Stimulated activated CD8-positive, alpha-beta memory T cell treated with anti-CD3 and anti-CD28 coated beads, Interleukin-7, amount 100 ng/mL, for 24 hours (primary cell): ENCODE measurements at places on chromosomes 2 and 18.

- DNase-seq = no peak
These were observed 94.5 kb downstream of the MTCL1 start for GRCh38 chr18:8799596-8800441.

DNA sequence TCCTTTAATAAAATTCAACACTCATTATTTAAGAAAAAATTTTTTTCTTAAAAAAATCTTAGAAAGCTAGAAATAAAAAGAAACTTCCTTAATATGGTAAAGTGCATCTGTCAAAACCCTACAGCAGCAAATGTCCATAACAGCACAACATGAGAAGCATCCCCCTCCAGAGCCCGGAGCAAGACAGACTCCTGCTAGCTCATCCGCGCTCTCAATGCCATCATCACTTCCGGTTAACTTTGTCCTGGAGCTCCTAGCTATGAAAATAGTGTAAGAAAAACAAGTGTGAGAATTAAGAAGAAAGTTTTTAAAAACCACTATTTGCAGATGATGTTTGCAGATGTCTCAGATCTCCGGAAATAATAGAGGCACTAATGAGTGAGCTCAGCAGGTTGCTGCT, 103.1 kb downstream of the TEX51 start:
- no peak for DNase-seq

- no peak for DNase-seq
These were observed 229.0 kb downstream of the MGAT5 start for GRCh38 chr2:134482766-134483340.

GRCh38 chr2:9658972-9659371, 28.2 kb upstream of the YWHAQ start:
- DNase-seq = no peak

- no peak for DNase-seq
These were observed 166.5 kb downstream of the CERS6 start for GRCh38 chr2:168622559-168622958.

DNA sequence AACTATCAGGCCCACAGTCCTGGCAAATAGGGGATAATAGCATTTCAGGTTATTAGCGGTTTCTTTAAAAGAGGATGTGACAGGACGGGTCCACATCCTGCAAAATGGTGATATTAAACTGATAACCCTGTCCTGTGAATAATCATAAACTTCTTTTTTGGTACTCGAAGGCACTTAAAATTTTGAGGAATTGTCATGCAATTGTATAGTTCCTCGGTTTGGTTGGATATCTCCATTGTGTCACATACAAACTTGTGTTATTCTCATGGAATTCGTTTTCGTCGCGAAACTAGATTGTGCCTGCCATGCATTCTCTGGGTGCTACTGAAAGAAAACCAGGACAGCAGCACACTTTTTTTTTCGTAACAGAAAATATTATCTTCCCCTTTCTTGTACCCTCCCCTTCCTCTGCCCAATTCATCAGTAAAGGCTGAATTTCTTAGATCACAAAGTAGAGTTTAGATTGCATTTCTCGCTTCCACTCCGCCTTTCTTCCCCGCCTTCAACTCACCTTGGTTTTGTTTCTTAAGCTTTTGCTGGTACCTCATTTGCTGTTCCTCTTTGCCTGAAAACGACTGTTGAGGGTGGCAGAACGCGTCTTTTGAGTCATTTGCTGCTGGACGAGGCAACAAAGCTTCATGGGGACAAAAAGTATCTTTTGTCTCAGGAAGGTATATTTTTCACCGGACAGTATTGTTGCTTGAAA, 1.3 kb downstream of the CERS6 start:
- no peak for DNase-seq

GRCh38 chr18:78378983-78379382, 600.6 kb upstream of the SALL3 start:
- DNase-seq = no peak

GRCh38 chr2:55043841-55044240, 6.4 kb downstream of the RTN4 start:
- DNase-seq = no peak

- DNase-seq = no peak
These were observed 52.2 kb upstream of the GALNT13 start for GRCh38 chr2:153819501-153819900.

- DNase-seq = no peak
These were observed 647.0 kb downstream of the TDRD15 start for GRCh38 chr2:21770787-21771186.

- DNase-seq = no peak
These were observed 125.6 kb downstream of the GRB14 start for GRCh38 chr2:164495491-164496223.

DNA sequence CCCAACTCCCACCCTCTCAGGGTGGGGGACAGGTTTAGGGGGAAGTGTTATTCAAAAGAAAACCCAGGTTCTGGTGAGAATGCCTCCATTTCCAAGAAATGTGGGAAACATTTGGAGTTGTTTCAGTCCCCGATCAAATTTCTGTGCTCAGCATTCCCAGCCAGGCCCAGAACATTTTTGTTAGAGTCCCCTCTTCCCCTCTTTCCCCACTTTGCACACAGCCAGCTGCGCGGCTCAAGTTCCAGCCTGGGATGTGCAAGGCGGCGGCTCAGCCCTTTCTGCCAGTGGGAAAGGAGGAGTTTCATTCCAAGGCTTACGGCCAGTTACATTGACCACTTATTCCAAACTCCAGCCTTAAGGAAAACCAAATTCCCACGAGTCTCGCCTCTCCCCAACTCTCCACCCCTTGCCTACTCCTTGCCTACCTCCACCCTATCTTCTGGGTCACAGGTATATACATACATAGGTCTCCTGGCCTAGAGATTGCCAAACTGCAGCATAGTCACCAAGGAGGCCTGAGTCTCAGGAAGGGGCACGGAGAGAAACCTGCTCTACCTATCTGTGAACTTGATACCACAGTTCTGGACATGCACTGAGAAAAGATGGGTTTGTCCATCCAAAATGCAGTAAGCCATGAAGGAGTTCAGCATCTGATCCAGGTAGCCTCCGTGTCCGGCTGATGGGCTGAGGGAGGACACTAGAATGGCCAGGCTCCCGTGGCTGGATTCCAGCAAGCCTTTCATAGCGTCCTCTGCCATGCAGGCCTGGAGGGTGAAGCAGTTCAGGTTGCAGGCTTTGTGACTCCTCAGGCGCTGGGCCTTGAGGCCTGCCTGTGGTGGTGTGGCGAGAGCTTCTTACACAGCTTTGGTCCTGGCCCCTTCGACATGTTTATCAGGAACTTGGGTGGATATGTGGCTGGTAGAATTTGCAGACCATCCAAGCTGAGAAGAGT, 154.5 kb downstream of the ZFP36L2 start:
- no peak for DNase-seq

GRCh38 chr2:187748958-187749357, 194.7 kb upstream of the TFPI start:
- DNase-seq = no peak

GRCh38 chr2:234267534-234267933, 217.0 kb downstream of the SPP2 start:
- DNase-seq = no peak

GRCh38 chr18:79879566-79879965, 71.9 kb downstream of the SLC66A2 start:
- no peak for DNase-seq

DNA sequence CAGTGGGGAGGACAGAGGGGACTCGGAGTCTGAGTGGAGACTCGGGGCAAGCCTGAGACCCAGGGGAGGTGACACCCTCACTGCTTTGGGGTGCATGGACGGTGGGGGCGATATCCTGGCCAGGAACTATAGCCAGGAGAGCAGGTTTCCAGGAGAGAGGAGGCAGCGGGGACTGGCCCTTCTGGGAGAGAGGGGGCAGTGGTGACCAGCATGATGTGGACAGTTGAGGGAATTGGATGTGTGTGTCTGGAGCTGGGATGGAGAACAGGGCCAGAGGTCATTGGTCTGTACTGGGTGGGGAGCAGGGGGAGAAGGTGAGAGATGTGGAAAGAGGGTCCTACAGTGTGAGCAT, 63.6 kb downstream of the ACKR3 start:
- DNase-seq = no peak

DNA sequence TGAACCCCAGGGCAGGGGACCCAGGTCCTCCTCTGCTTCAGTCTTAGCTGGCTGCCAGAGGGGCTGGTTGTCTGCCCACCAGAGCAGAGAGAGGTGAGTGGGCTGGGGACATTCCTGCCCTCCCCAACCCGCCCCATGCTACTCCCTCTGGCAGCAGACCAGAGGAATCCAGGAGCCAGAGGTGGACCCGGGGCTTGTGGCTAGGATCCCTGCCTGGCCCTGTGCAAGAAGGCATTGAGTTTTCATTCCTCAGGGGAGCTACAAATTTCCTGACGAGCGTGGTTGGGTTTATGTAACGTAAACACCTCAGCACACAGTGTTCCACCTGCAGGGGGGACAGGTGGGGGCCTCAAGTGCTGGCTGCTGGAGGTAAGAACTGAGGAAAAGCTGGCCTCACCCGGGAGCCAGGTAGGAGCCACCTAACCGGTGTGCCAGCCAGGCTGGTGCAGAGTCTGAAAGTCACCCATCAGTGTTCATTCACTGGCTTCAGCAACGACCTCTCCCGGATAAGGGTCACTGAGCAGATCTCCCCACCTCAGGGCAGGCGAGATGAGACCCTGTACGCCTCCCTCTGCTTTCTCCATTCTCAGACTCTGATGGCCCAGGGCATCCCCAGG, 246.8 kb downstream of the DYSF start:
- no peak for DNase-seq

DNA sequence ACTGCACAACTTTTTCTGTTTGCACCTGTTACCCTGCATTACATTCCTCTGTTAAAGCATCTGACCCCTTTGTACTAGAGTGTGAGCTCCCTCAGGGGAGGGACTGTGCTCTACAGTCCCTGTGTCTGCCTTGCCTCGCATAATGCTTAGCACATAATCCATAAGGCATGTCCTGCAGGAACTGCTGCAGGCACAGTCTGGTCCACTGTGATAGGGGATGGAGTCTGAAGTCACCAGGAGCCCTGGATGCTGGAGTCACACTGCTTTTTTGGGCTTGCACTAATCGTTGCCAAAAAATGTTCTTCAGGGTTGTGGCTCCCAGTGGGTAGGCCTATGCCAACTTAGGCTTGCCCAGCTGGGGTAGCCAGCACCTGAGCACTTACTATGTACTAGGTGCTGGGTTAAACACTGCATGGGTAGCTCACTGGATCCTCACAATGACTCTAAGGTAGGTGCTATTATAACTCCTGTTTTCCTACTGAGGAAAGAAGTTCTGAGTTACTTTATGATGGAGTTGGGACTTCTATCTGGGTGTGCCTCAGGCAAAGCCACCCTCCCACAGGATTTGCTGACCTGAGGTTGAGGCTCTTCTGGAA, 33.3 kb downstream of the COPS7B start:
- DNase-seq = no peak

GRCh38 chr18:55477860-55478581, 110.0 kb downstream of the TCF4 start:
- no peak for DNase-seq

DNA sequence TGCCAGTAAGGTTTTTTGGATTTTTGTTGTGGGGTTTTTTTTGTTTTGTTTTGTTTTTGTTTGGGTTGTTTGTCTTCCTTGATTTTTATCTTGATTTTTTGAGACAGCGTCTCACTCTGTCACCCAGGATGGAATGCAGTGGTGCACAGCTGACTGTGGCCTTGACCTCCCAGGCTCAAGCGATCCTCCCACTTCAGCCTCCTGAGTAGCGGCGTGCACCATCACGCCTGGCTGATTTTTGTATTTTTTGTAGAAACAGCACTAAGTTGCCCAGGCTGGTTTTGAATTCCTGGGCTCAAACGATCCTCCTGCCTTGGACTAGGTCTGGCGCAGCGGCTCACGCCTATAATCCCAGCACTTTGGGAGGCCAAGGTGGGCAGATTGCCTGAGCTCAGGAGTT, 16.4 kb downstream of the MPPE1 start:
- DNase-seq = no peak

DNA sequence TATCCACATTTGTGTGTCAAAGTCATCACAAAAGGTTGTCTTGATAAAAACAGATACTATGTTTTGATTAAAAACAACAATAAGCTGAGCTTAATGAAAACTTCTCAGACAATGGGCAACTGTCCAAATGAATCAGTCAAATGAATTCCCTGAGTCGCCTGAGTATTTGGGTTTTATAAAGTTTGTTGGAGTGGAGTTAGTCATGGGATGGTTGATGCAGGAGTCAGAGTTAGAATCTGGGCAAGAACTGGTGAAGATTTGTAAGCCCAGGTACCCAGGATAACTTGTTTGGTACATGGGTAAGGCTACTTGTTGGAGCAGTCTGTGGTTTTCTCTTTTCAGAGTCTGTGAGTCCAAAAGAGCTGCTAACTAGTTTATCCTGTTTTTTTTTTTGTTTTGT, 34.4 kb upstream of the RAPGEF4 start:
- no peak for DNase-seq

DNA sequence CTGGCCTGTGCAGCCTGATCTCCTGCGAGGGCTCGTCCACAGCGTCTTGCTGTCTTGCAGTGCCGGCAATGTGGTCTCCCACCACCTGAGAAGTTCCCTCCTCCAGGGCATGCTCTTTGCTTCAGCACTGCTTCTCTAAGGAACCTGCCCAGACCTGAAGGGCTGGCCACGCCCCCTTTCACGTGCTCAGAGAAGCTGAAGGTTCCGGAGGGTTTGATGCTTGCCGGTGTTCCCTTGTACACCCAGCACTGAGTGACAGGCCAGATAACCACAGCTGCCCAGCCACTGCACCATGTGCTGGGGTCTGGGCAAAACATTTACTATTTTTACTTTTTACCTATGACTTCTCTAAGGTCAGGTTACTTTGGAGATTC, 1.7 kb upstream of the POLR2D start:
- peak; percentile 21 for DNase-seq

GRCh38 chr2:26883956-26884355, 36.0 kb downstream of the DPYSL5 start:
- no peak for DNase-seq

DNA sequence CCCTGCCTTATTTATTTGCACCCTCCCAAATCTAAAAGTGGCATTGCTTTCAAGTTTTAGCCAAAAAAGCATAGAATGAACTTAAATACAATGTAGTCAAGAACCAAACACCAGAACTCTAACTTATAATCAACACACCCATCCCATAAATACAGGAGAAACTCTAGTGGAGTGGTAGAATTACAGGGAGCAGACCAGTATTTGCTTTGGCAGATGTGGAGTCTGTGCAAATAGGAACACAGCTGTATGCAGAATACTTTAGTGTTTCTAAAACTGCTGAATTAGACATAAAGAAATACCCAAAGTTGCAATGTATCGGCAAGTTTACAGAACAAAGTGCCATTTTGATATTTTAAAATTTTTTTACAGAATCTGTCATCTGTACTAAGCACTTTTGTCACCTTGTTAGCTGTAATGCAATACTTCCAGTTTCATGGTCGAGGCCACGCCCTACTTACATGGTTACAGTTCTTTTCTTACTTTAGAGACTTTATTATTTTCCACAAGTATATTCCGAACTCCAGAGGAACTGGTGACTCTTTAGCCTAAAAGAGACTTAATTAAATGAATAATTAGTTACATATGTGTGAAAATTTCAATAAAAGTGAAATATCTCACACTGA, 23.7 kb upstream of the COL5A2 start:
- DNase-seq = no peak

GRCh38 chr2:150136401-150136800, 351.1 kb downstream of the RND3 start:
- no peak for DNase-seq

- no peak for DNase-seq
These were observed 45.2 kb upstream of the MEIS1 start for GRCh38 chr2:66389651-66390131.

GRCh38 chr18:23068011-23068410, 67.3 kb upstream of the CABLES1 start:
- no peak for DNase-seq

GRCh38 chr2:106163948-106164545, 30.1 kb downstream of the UXS1 start:
- DNase-seq = no peak
